CD4-positive, CD25-positive, alpha-beta regulatory T cell (primary cell): ENCODE measurements at places on chromosomes 3 and 15.

DNA sequence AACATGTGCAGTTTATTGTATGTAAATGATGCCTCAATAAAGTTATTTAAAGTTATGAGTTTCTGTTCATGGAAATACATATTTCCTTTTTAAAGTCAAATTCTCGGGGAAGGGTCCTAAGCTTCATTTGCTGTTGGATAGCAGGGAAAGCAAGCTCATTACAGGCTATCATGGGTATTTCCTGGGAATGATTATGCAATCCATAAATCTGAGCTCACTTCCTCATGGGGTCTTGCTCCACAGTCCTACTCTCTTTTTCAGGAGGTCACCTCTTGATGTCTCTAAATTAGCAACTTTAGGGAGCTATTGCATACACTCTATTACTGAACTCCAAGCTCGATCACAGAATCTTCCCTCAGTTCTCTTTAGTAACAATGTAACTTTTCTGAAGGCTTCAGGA is 69.9 kb upstream of the TP63 start:
- H3K27me3 ChIP-seq, result no peaks in the 10 kb centered on the region
- no peak overlapping the region for H3K4me3 ChIP-seq
- H3K4me1 ChIP-seq, result no peaks in the 10 kb centered on the region
- DNase-seq, result no peak
- H3K36me3 ChIP-seq, result no peaks in the 10 kb centered on the region

DNA sequence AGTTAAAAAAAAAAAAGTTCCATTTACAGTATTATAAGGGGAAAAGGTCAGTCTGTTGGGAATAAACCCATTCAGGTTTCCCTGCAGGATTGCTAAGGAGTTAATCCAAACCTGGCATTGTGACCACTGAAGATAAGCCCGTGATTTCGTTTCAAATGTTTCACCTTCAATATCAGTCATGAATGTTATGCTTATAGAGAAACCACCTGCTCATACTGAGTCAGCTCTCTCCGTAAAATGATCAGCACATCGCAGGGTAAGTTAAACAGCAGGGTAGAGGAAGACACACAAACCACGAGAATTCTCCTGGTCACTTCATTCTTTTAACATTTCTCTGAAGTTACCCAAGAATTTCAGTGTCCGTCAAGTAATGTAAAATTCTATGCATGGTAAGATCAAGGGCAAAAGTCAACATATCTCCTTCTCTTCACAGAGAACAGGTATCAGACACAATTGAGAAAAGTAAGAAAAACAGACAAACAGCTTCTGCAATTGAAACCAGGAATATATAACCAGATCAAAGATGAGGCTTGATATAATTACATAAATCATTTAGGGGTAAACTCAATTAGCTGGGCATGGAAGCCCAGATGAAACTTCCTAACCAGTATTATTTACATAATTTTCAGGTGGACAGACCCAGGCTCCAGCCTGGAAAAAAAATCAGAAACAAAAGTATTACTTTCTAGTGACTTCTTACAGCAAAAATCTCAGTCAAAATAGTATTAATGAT is 67.6 kb upstream of the ARHGEF3 start:
- DNase-seq, result no peak
- no peak overlapping the region for H3K27ac ChIP-seq
- H3K27me3 ChIP-seq, result no peaks in the 10 kb centered on the region

GRCh38 chr3:169085827-169086226 is 577.7 kb downstream of the MECOM start:
- no peaks in the 10 kb centered on the region for H3K36me3 ChIP-seq
- no peaks in the 10 kb centered on the region for H3K27me3 ChIP-seq
- no peak overlapping the region for H3K27ac ChIP-seq
- no peak overlapping the region for H3K4me3 ChIP-seq
- H3K4me1 ChIP-seq, result no peaks in the 10 kb centered on the region

DNA sequence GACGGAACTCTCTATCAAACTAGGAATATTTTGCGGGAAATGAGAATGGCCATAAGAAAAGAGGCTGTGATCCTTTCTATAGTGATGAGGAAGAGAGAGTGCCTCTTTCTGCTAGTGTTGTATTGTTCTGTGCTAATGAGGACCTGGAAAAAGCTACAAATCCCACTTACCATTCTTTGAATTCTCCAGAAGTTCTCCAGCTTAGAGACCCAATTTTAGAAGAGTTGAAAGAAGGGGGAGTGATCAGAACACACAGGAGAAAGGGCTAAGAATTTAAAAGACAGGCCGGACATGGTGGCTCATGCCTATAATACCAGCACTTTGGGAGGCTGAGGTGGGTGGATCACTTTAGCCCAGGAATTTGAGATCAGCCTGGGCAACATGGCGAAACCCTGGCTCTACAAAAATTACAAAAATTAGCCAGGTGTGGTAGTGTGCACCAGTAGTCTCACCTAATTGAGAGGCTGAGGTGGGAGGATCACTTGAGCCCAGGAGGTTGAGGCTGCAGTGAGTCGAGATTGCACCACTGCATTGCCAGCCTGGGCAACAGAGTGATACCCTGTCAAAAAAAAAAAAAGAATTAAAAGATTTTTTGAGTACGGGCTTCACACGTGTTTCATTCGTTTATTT is 126.9 kb downstream of the IQCH start:
- no peak overlapping the region for H3K27ac ChIP-seq
- H3K36me3 ChIP-seq, result no peaks in the 10 kb centered on the region
- no peaks in the 10 kb centered on the region for H3K4me1 ChIP-seq
- peaks cover 3% of the 10 kb centered on the region for H3K27me3 ChIP-seq
- H3K4me3 ChIP-seq, result no peak overlapping the region
- no peak for DNase-seq

DNA sequence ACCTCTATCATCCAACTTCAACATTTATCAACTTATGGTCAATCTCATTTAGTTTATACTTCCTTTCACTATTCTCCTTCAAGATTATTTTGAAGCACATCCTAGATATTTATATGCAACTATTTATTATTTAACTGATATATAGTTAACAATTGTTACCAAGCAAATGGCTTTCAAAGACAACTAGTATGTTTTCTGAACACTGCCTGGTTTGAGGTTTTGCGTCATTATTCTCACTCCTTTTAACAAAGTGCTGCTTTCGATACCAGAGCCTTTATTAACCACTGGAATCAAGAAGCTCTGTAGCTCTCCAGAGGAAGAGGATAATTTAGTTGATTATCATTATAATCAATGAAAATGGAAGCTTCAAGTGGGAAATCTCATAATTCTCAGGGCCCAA is 19.6 kb downstream of the ZIC1 start:
- H3K36me3 ChIP-seq, result no peaks in the 10 kb centered on the region
- no peak overlapping the region for H3K27ac ChIP-seq
- DNase-seq, result no peak
- no peaks in the 10 kb centered on the region for H3K4me1 ChIP-seq
- H3K4me3 ChIP-seq, result no peak overlapping the region

DNA sequence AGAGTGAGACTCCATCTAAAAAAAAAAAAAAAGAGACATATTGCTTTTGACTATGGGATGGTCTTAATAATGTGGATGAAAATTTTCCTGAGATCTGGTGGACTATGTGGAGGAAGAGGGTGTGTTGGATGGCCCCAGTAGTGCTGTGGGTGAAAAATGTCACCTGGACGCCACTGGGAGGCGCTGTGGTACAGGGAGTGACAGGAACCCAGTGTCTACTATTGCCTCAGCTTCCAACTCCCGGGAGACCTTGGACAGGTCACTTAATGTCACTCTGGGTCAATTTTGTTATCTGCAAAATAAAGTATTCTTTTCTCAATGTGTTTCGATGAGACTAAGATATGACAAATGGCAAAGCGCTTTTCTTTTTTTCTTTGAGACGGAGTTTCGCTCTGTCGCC is 27.7 kb upstream of the DCP1A start:
- no peak overlapping the region for H3K4me3 ChIP-seq
- no peaks in the 10 kb centered on the region for H3K4me1 ChIP-seq
- DNase-seq, result no peak
- H3K27me3 ChIP-seq, result peaks cover 8% of the 10 kb centered on the region
- H3K27ac ChIP-seq, result no peak overlapping the region
- H3K36me3 ChIP-seq, result no peaks in the 10 kb centered on the region
